Calu3 (cell line): ENCODE measurements at places on chromosomes 13 and 19. TPM values are rescaled to one million over a fixed set of nuclear protein-coding genes. Genes with fewer than 3 reads are reported as not detected.

DNA sequence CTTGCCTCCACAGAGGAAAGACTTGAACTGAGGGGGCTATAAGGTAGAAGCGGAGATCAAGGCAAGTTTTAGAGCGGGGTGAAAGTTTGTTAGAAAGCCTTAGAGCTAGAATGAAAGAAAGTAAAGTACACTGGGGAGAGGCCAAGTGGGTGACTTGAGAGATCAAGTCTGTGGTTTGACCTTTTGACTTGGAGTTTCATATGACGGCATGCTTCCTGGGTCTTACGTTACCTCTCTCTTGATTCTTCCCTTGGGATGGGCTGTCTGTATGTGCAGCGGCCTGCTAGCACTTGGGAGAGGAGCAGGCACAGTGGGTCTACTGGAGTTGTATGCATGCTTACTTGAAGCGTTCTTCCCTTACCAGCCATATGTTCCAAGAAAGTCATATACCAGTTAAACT is 1768.5 kb downstream of the PCDH9 start:
- DNase-seq: no peak

CABP5 gene
- not detected in 2 replicates for total RNA-seq

SIAH3 gene
- total RNA-seq: not detected in 2 replicates

DNA sequence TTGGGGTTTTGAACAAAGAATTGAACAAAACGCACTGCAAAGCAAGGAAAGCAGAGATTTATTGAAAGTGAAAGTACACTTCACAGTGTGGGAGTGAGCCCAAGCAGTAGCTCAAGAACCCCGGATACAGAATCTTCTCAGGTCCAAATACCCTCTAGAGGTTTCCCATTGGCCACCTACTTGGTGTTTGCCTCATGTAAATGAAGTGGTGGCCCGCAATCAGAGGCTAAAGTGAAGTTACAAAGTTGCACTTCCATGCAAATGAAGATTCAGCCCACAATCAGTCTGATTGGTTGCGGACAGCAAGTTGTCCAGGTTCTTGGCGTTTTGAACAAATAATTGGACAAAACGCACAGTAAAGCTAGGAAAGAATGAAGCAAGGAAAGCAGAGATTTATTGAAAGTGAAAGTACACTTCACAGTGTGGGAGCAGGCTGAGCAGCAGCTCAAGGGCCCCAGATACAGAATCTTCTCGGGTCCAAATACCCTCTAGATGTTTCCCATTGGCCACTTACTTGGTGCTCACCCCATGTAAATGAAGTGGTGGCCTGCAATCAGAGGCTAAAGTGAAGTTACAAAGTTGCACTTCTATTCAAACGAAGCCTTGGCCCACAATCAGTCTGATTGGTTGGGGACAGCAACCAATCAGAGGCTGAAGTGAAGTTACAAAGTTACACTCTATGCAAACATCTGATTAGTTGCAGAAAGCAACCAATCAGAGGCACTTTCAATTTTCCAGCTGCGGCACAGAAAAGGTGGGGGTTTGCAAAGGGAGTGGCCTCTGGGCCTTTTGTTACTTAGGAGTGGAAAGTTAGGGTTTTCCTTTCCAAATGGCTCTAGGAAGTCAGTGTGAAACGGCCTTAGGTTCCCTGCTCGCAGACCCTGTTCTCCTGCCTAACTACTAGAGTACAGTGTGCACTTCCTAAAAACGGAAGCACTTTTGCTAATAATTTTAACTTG is 4.8 kb upstream of the TM9SF2 start:
- peak; percentile 50 for DNase-seq

KHSRP gene
- 297 and 307 TPM in 2 replicates for total RNA-seq

DNA sequence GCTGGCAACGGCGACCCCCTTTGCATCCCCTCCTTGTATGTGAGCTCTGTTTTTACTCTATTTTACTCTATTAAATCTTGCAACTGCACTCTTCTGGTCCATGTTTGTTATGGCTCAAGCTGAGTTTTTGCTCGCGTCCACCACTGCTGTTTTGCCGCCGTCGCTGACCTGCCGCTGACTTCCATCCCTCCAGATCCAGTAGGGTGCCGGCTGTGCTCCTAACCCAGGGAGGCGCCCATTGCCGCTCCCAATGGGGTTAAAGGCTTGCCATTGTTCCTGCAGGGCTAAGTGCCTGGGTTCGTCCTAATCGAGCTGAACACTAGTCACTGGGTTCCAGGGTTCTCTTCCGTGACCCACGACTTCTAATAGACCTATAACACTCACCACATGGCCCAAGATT is 2704.4 kb downstream of the PCDH9 start:
- no peak for DNase-seq

DNA sequence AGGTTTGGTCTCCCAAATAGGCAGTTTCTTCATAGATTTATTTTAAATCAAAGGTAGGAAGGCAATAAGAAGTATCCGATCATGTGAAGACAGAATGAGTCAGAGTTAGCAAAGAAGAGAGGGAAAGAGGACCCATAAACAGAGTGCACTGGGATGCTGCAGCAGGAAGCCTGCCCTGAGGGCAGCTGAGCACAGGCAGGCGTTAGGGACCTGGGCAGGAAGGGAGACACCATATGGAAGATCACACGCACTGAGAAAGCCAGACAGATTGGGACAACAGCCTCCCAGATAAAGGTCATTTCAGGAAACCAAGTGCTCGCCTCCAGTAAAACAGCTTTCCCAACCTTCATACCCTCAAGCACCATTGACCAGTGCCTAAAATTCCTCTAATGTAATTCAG is 598.0 kb downstream of the EFNB2 start:
- DNase-seq: no peak

GRCh38 chr19:11482384-11483050 is 1.7 kb upstream of the ELAVL3 start:
- peak; percentile 77 for DNase-seq

GRCh38 chr13:99916366-99917103 is 55.0 kb downstream of the ZIC5 start:
- peak; percentile 3 for DNase-seq

- no peak for DNase-seq
Measured at GRCh38 chr13:51488212-51488611, 35.4 kb upstream of the INTS6 start.

GRCh38 chr13:60679928-60680694 is 283.1 kb downstream of the TDRD3 start:
- DNase-seq: no peak

IFT88 gene
- total RNA-seq: 11.0 and 13.6 TPM in 2 replicates

FCAR gene
- not detected in 2 replicates for total RNA-seq

CD177 gene
- 0.73 and 1.0 TPM in 2 replicates for total RNA-seq

LILRA1 gene
- not detected in 2 replicates for total RNA-seq

ATP4A gene
- total RNA-seq: not detected in 2 replicates

- DNase-seq: no peak
Measured at GRCh38 chr13:23660249-23660648, 90.0 kb downstream of the TNFRSF19 start.

DNA sequence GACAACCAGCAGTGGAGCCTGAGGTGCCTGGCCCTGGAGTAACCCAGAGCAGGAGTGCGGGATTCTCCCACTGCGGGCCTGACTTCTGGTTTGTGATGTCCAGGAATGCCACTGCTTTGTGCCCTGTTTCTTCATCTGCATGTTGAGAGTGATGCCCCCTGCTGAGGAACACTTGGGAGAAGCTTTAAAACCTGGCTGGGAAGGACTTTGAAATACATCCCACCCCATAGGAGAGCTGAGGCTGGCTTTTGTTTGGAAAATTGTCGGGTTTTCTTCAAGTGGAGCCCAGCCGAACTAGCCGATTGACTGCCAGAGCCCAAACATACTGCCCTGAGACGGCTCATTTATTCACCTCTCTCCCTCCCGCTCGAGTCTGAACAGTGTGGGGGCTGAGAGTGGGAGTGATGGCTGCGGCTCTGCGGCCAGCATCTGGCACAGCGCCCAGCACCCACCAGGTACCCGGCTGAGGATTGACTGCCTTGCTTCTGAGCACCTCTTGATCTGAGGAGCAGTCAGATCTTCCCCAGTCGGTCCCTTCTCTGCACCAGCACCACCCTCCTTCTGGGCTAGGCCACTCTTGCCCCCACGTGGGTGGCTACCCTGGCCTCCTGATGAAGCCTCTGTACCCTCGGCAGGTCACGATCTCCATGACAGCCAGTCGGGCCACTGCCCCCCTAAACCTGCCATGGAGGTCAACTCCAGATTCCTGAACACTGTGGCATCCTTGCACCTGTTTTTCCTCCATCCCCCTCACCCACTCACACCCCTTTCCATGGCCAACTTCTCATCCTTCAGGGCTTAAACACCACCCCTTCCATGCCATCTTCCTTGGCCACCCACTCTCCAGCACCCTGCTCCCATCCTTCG is 148.9 kb downstream of the SIPA1L3 start:
- no peak for DNase-seq

DNA sequence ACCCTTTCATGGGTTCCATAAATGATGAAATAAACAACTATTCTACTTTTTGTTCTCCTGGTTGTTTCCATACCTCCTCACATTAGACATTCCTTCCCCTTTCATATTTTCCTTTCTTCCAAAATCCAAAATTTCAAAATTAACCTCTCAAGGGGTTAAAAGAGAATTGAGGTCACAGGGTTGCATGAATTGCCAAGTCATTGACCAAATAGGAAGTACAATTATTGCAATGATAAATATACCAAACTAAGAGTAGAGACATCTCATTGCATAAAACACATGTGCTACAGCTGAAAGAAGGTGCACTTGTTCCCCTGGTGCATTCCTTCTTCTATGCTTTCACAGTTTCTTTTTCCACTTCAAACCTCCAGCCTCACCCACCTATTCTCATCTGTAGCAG is 136.1 kb downstream of the KCTD12 start:
- DNase-seq: no peak

DNA sequence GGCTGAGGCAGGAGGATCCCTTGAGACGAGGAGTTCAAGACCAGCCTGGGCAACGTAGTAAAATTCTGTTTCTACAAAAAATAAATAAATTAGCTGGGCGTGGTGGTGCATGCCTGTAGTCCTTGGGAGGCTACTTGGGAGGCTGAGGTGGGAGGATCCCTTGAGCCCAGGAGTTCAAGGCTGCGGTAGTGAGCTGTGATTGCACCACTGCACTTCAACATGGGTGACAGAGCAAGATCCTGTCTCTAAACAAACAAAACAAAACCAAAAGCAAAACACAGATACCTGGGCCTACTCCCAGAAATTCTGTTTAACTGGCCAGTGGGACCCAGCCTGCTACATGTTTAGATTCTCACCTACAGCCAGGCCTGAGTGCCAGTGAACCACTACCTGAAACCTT is 74.6 kb upstream of the MEDAG start:
- no peak for DNase-seq

THAP8 gene
- 3.2 and 3.3 TPM in 2 replicates for total RNA-seq

DNA sequence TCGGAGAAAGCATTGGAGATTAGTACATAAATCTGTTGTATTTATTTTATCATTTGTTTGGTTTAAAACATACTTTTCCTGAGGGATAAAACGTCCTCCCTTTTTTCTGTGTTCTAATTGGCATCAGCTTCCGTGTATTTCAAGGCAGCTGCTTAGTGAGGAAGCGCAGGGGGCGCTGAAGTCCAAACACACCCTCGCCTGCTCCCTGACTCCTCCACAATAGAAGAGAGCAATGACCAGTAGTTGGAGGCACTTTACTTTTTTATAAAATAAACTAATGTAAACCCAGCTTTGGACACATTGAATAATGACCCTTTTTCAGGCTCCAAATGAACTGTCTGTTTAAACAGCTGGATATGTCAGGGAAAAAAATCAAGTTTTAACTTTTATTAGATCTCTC is 79.9 kb downstream of the RNASEH2B start:
- no peak for DNase-seq

- no peak for DNase-seq
Measured at GRCh38 chr13:49776871-49777270, 15.6 kb downstream of the KPNA3 start.

- no peak for DNase-seq
Measured at GRCh38 chr13:100138859-100139491, 50.1 kb downstream of the PCCA start.

TNNT1 gene
- 48.8 and 53.7 TPM in 2 replicates for total RNA-seq

CYP2A7 gene
- total RNA-seq: not detected in 2 replicates

- peak; percentile 91 for DNase-seq
Measured at GRCh38 chr19:13861714-13862531, 15.0 kb upstream of the NANOS3 start.

RB1 gene
- total RNA-seq: 38.8 and 44.9 TPM in 2 replicates
